ENCODE measurements at places on chromosomes 7 and 10. TPM values are rescaled to one million over a fixed set of nuclear protein-coding genes. Genes with fewer than 3 reads are reported as not detected.
A peak's percentile ranks its signal among the peaks of the same experiment; 100 is the strongest.

The ACSM6 gene
- total RNA-seq: not detected

The CPA2 gene
- not detected for total RNA-seq

DNA sequence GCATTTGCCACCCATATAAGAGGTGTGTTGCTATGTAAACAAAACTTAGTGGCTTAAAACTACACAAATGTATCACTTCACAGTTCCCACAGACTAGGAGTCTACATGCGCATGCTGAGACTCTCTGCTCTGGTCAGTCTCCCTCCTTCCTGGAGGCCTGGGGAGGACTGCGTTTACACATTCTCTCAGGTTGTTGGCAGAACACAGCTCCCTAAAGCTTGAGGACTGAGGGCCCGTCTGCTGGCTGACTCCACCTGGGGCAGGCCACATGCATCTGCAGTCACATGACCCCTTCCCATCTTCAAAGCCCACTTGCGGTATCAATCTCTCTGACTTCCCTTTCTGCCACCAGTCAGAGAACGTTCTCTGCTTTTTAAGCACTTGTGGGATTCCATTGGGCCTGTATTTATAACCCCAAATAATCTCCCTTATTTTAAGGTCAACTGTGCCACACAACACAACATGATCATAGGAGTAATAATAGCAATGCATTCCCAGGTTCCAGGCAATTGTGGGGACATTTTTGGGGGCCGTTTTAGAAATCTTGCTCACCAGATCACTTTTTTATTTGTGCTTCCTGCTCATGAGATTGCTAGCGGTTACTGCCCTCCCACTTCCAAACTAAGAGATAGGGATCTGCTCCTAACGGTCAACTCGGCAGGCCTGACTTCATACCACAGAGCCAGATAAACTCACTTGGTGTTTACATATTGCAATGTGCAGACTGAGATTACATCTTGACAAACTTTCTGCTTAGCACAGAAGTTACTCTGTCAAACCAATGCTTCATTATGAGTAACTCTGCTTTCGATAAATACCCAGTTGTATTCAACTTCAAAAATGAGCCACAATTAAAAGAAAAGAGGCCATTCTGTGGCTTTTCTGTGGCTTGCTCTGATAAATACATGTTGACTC lies 96.3 kb downstream of the ALOX5 start:
- peak; percentile 78 for DNase-seq
- peak overlapping the region; percentile 78 for H3K27ac ChIP-seq
- no peaks in the 10 kb centered on the region for H3K36me3 ChIP-seq
- peak overlapping the region; percentile 1 for H3K4me3 ChIP-seq
- H3K4me1 ChIP-seq: peaks cover 26% of the 10 kb centered on the region
- no peaks in the 10 kb centered on the region for H3K27me3 ChIP-seq

The HTR5A gene
- total RNA-seq: not detected

GRCh38 chr10:14705548-14706230 lies 69.0 kb downstream of the FAM107B start:
- no peaks in the 10 kb centered on the region for H3K27me3 ChIP-seq
- H3K4me1 ChIP-seq: peaks cover 3% of the 10 kb centered on the region
- no peak overlapping the region for H3K4me3 ChIP-seq
- DNase-seq: no peak

- H3K36me3 ChIP-seq: no peaks in the 10 kb centered on the region
- no peaks in the 10 kb centered on the region for H3K27me3 ChIP-seq
- no peak overlapping the region for H3K27ac ChIP-seq
- no peak for DNase-seq
- no peak overlapping the region for H3K4me3 ChIP-seq
These were observed 24.5 kb upstream of the MRC1 start for GRCh38 chr10:17784688-17785087.

DNA sequence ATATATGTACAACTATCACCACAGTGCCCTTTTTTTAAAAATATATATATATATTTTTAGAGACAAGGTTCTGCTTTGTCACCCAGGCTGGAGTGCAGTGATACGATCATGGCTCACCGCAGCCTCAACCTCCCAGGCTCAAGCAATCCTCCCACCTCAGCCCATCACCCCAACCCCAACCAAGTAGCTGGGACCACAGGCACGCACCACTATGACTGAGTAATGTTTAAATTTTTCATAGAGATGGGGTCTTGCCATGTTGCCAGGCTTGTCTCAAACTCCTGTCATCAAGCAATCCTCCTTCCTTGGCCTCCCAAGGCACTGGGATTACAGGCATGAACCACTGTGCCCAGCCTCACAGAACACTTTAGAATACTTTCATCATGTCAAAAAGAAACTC lies 234.9 kb downstream of the SH2D4B start:
- H3K4me3 ChIP-seq: no peak overlapping the region
- no peak for DNase-seq
- H3K27ac ChIP-seq: no peak overlapping the region
- H3K27me3 ChIP-seq: peaks cover 4% of the 10 kb centered on the region
- no peaks in the 10 kb centered on the region for H3K4me1 ChIP-seq

The LOXL4 gene
- not detected for total RNA-seq

The PRPS1L1 gene
- not detected for total RNA-seq

The NRAP gene
- not detected for total RNA-seq

The SPAM1 gene
- not detected for total RNA-seq

DNA sequence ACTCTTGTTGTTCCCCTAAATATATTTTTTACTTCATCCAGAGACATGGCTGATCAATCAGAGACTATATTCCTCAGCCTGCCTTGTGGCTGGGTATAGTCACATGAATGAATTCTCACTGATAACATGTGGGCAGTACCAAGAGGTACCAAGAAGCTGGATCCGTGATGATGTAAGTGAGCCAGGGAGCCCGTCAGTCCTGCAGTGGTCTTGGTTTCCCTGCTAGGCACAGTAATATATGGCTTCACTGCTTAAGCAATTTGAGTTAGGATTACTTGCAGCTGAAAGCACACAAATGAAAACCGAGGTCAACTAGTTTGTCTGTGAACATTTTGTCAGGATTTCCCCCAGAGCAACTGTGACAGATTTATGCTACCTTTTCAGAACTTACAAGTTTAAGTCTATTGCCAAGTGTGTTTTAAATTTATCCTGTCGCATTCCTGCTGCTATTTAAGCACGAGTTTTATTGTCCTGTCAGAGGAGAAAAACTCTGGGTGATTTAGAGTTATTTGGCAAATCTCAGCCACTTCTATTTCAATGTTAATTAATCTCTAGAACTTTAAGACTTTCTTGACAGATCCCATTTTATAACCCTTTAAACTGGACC lies 381.8 kb downstream of the PHF14 start:
- H3K4me3 ChIP-seq: no peak overlapping the region
- DNase-seq: no peak
- no peak overlapping the region for H3K27ac ChIP-seq
- H3K27me3 ChIP-seq: peaks cover 6% of the 10 kb centered on the region
- H3K36me3 ChIP-seq: no peaks in the 10 kb centered on the region

The CPN1 gene
- total RNA-seq: not detected

DNA sequence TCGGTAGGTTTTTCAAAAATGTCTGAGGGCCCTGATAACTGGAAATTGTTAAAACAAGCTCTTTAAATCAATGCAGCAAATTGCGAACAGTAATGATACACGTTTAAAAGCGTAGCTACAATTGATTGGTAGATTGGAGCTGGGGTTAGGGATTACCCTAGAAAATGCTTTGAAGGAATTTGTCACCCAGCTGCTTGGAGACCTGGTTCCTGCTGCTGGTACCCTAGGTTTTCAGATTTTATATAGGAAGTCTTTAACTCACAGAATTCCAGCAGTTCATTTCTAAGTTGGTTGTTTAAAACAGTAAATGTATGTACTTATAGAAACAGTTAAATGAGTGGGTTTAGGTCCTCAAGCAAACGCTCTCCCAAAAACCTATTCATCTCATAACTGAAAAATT lies 1.5 kb downstream of the HECTD2 start:
- peaks cover 4% of the 10 kb centered on the region for H3K36me3 ChIP-seq
- peaks cover 24% of the 10 kb centered on the region for H3K4me1 ChIP-seq
- peak overlapping the region; percentile 93 for H3K4me3 ChIP-seq
- H3K27me3 ChIP-seq: peaks cover 3% of the 10 kb centered on the region

The NEUROG3 gene
- total RNA-seq: 1.3 TPM

Measured in activated CD8-positive, alpha-beta T cell treated with anti-CD3 and anti-CD28 coated beads for 36 hours (primary cell).